ENCODE measurements at places on chromosomes 12 and 14. TPM values are rescaled to one million over a fixed set of nuclear protein-coding genes. Genes with fewer than 3 reads are reported as not detected.

The ALKBH1 gene
- total RNA-seq, result 10.8 TPM

The AMDHD1 gene
- total RNA-seq, result 2.2 TPM

The ACOT6 gene
- total RNA-seq, result not detected

The CMA1 gene
- total RNA-seq, result 1.8 TPM

The MARS1 gene
- total RNA-seq, result 189 TPM

DNA sequence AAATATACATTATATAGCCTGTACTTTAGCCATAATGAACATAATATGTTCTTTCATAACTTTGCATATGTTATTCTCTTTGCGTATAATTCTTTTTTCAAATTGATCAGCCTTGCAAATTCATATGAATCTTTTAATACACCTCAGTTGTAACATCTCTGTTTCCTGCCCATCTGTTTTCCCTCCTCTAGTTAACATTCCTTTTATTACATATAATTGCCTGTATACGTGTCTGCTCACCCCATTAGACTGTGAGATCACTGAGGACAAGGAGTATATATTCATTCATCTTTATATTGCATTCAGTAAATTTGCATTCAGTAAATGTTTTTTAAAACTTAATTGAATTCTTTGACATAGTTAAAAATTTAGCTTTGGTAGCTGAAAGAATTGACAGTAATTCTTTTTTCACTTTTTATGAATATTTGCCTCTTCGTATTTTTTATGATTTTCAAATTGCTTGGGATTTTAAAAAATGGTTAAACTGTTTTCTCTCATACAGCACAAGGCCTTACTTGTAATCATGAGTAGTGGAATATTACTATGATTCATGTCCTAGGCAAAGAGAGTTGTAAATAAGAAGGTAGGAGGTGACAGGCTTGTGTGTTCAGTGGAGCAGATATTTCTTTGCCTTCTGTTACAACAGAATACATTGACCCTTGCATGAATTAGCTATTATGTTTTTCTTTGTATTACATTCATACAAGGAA is 32.8 kb upstream of the KLHL42 start:
- H3K4me1 ChIP-seq, result no peaks in the 10 kb centered on the region
- H3K27ac ChIP-seq, result peak overlapping the region; percentile 65
- no peak for DNase-seq
- H3K27me3 ChIP-seq, result no peaks in the 10 kb centered on the region
- no peaks in the 10 kb centered on the region for H3K36me3 ChIP-seq

- H3K4me3 ChIP-seq, result peak overlapping the region; percentile 29
- peaks cover 73% of the 10 kb centered on the region for H3K4me1 ChIP-seq
- H3K27ac ChIP-seq, result peak overlapping the region; percentile 93
- H3K27me3 ChIP-seq, result no peaks in the 10 kb centered on the region
- peaks cover 4% of the 10 kb centered on the region for H3K36me3 ChIP-seq
- DNase-seq, result no peak
Measured at GRCh38 chr14:24310265-24310645, 315 bp downstream of the LTB4R2 start.

- H3K27ac ChIP-seq, result peak overlapping the region; percentile 99
- H3K4me1 ChIP-seq, result peaks cover 50% of the 10 kb centered on the region
Measured at GRCh38 chr12:110281549-110282299, 677 bp downstream of the ATP2A2 start.

DNA sequence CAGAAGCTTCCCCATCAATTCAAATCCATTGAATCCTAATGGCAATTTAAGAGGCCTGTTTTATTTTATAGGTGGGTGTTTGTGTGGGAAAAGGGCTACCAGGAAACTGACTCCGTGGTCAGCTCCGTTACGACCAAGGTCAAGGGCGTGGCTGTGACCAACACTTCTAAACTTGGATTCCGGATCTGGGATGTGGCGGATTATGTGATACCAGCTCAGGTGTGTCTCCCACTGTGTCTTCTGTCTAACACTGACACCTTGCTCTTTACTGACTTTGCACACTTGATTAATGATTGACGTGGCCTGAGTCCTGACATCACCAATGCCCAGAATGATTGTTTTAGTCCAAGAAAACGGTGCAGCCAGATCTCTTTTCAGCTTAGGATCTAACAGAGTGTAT is 7.1 kb downstream of the P2RX4 start:
- H3K36me3 ChIP-seq, result peaks cover 42% of the 10 kb centered on the region
- no peak overlapping the region for H3K27ac ChIP-seq
- no peak for DNase-seq

DNA sequence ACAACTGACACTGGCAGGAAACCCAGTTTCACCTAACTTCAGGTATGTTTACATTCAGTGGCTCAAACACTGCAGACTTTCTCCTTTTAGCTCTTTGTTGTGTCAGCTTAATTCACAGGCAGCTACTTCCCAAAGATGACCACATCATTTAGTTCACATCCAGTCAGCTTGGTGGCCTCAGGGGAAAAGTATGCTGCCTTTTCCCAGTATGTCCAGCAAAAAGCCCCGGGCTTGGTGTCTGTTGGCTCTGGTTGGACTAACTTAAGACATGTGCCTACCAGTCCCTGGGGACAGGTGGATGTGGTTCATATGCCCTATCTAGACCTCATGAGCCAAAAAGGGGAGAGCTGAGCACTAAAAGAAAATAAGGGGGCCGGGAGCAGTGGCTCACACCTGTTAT is 56.4 kb downstream of the GOLGA5 start:
- no peaks in the 10 kb centered on the region for H3K36me3 ChIP-seq
- H3K27ac ChIP-seq, result no peak overlapping the region
- no peak for DNase-seq
- H3K27me3 ChIP-seq, result no peaks in the 10 kb centered on the region
- no peaks in the 10 kb centered on the region for H3K4me1 ChIP-seq
- H3K4me3 ChIP-seq, result no peak overlapping the region

GRCh38 chr12:132306885-132307191 is 22.6 kb downstream of the GALNT9 start:
- H3K4me3 ChIP-seq, result no peak overlapping the region
- H3K27me3 ChIP-seq, result no peaks in the 10 kb centered on the region
- no peak overlapping the region for H3K27ac ChIP-seq
- no peaks in the 10 kb centered on the region for H3K4me1 ChIP-seq
- H3K36me3 ChIP-seq, result no peaks in the 10 kb centered on the region

- H3K36me3 ChIP-seq, result peaks cover 31% of the 10 kb centered on the region
- no peak for DNase-seq
- H3K27me3 ChIP-seq, result no peaks in the 10 kb centered on the region
- peak overlapping the region; percentile 3 for H3K27ac ChIP-seq
- H3K4me3 ChIP-seq, result no peak overlapping the region
Measured at GRCh38 chr14:22915886-22916521, 2.9 kb downstream of the RBM23 start.

- H3K4me1 ChIP-seq, result no peaks in the 10 kb centered on the region
- no peak overlapping the region for H3K27ac ChIP-seq
- no peak overlapping the region for H3K4me3 ChIP-seq
Measured at GRCh38 chr14:58717813-58718212, 80.1 kb downstream of the DACT1 start.

- no peak for DNase-seq
- H3K27ac ChIP-seq, result no peak overlapping the region
- no peaks in the 10 kb centered on the region for H3K4me1 ChIP-seq
Measured at GRCh38 chr12:109518820-109519665, 41.6 kb downstream of the UBE3B start.

- peaks cover 6% of the 10 kb centered on the region for H3K36me3 ChIP-seq
- peaks cover 13% of the 10 kb centered on the region for H3K4me1 ChIP-seq
- H3K27me3 ChIP-seq, result no peaks in the 10 kb centered on the region
- H3K27ac ChIP-seq, result no peak overlapping the region
- no peak overlapping the region for H3K4me3 ChIP-seq
Measured at GRCh38 chr12:9699898-9700605, 30.5 kb downstream of the CLEC2D start.

All from upper lobe of left lung (tissue), 6 donors.